LoVo (cell line): ENCODE measurements at places on chromosomes 5 and 9.

GRCh38 chr9:82367016-82367415, 378.4 kb downstream of the SPATA31D1 start:
- no peak for DNase-seq

DNA sequence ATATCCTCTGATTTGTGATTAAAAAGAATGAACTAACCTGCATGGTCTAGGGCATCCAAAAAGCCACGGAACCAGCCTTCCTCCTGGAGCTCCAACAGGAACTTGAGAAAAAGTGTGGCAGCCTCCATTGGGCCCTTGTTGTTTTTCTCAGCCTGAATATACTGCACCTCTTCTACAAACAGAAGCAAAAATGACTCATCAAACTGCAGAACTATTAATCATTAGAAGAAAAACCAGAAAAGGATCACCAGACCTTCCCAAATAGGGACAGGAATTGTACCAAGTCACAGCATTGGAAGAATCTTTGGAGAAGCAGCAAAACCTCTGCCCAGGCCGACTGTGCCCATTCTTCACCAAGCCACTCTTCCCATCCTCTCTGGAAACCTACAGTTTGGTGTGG, 25.2 kb downstream of the RIGI start:
- DNase-seq, result no peak

- no peak for DNase-seq
Measured at GRCh38 chr9:133619791-133620190, 10.6 kb upstream of the FAM163B start.

GRCh38 chr5:1090538-1090937, 21.3 kb downstream of the SLC12A7 start:
- DNase-seq, result no peak

DNA sequence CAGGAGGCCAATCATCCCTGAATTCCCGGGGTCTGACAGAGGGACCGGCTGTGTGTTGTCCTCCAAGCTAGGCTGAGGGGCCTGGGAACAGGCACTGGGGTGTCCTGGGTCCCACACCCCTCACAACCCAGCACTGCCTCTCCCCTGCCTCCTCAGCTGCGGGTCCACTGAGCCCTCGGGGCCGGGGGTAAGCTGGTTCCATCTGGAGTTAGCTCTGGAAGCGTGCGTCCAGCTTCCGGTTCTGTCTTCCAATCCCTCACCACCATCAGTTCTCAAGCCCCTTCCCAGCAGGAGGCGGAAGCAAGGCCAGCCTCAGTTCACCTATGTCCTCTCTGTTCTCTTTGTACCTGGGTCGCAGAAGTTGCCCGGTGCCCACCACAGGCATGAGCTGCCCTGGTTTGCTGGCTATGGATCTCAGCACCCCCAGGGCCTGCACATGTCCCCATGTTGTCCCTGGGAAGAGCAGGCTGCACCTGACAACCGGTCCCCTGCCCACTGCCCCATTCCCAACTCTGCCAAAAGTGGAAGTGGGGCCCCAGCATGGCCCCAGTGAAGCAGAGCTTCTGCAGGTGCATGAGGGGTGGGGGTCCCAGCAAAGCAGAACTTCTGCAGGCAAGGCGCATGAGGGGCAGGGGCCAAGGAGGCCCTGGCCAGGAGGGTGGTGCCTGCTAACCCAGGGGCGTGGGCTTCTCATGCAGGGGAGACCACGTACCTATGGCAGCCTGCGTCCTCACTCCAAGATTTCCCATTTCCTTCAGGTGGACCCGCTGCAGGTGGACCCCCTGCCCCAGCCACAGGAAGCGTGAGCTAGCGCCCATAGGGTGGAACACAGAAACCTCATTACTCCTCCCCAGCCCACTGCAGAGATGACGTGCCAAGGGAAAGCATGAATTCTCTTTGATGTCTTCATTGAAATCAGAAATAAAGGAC, 111.9 kb downstream of the ZNF354C start:
- no peak for DNase-seq

- DNase-seq, result no peak
Measured at GRCh38 chr5:58927181-58927580, 344.3 kb downstream of the RAB3C start.

GRCh38 chr5:63247651-63248050, 669.0 kb downstream of the LRRC70 start:
- no peak for DNase-seq

DNA sequence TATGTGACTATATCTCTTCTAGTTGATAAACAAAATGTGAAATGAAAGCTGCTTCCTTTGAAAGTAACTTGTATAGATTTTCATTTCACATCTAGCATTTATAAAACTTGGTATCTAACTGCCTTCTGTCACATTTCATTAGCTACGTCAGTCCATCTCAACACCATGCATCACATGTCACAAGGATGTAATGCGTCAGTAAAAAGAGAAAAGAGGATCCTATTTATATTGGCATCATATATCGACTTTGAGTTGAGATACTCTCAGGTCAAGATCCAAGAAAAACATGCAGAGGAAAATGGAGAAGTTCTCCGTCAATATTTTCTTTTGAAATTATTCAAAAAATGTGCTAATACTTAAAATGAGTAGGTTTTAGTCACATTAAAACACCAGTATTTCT, 1211.2 kb downstream of the EFNA5 start:
- no peak for DNase-seq

DNA sequence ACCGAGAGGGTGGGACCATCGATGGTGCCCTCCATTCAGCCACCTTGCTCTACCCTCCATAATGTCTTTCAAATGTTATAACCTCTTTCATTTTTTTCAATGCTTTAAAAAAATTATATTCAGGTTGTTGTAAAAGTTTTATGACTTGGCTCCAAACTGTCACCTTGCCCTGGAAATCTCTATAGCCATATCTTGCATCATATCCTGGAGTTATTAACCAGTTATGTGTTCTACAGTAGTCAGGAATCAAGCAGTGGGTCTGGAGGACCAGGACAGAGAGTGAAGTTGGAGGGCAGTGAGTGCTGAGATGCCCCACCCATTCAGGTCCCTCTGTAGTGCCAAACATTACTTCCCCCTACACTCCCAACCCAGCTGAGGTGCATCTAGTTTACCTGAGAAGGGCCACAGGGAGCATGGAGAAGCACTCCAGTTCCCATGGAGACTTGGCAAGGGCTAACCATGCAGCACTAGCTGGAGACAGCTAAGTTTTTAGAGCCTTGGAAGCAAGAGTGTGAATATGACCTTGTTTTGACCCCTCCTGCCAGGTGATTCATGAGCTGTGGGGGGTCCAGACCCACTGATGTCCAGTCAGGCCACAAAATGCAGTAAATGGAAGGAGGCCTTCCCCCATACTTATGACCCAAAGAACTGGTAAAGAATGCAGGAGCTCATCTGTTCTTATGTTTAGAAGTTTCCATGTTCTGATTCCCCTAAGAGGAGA, 5.5 kb downstream of the IFNA8 start:
- DNase-seq, result peak; percentile 15

- DNase-seq, result no peak
Measured at GRCh38 chr5:128965011-128965637, at the start of gene SLC27A6. SLC27A6 (plus strand) TSS chr5:128965488; CDS start chr5:128966138, 650 bp downstream.

- DNase-seq, result no peak
Measured at GRCh38 chr5:112238473-112238872, 180.6 kb downstream of the EPB41L4A start.

DNA sequence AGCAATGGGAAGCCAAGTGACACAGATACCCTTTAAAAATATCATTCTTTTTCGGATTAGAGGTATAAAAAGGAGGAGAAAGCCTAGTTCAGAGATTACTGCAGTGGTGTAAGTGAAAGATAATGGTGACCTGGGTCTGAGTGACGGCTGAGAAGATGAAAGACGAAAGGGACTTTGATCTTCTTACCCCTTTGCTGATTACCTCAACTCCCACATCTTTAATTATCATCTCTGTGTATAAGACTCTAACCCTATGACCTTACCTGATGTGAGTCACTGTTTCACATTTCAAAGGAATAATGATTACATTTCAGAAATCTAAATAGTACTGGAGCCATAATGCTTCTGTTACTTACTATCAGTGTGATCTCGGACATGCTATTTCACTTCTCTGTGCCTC, 21.4 kb upstream of the CCNO start:
- DNase-seq, result no peak

DNA sequence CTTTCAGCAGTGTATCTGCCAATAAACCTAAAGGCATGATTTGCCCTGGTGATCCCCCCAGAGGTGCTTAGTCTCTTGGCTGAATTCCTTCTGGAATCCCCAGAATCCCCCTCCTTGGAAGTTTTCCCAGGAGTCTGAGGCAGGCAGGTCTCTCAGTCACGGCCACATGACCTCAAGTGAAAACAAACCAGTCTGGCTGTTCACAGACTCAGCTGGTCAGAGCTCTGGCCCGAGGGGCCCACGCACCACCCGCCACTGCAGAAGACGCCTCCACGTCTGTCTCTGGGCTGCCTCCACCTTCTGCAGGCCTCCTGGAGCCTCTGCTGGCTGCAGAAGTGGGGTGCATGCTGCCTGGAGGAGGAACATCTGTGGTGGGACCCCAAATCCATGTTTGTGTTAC, 52.5 kb downstream of the HRH2 start:
- no peak for DNase-seq

DNA sequence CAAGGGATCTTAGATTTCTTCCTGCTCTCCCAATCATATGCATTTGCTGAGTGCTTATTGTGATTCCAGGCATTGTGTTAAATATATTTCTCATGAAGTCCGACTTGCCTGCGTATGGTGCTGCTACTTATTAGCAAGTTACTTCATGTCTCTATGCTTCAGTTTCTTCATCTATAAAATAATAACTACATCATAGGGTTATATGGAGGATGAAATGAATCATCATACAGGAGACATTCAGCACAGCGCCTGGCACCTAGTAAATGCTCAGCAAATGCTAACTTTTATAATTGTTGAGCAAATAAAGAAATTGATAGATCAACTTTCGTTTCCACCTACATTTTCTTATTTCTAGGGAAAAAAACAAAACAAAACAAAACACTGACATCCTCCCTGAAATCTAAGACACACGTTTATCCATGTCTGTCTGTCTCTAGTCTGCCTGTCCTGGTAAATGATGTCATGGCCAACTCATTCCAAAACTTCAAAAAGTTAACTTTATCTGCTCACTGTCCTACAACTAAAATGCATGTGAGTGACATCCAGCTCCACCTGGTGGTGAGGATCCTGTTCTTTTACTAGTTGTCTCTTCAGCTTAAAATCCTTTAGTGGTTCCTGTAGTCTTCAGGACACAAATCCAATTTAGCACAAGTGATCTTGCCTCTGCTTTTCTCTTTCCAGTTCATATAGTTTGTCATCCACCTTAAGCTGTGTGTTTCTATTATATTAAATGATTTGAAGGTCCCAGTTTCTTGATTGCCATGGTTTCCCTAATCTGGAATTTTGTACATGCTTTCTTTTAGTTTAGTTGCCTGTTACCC, 27.7 kb downstream of the PPP3R2 start:
- no peak for DNase-seq

GRCh38 chr5:168667301-168667840, 88.2 kb upstream of the PANK3 start:
- no peak for DNase-seq

GRCh38 chr5:43687275-43687674, 84.3 kb downstream of the NNT start:
- no peak for DNase-seq

DNA sequence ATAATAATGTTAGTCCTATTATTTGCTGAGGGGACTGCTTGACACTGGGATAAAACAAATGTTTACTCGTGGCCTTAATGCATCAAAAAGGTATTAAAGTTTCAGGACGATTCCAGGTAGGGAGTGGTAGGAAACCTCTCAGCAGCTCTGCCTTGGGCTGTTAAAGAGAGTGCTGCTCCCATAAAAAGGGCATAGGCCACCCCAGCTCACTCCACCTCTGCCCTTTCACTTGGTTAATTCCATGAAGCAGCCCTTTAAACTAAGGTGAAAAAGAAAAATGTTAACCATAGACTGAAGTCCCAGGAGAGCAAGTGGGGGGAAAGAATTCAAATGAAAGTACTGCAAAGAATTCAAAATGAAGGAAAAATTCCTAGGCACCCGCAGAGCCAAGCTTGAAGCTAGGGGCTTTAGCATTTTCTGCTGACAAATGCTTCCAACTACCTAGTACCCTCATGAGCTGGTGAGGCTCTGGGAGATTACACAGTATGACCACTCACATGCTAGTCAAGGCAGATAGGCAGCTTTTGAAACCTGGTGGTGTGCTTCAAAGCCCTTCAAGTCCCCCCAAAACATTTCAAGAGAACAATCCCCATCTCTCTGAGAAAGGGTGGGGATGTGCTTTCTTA, 8.5 kb downstream of the KLF9 start:
- no peak for DNase-seq

DNA sequence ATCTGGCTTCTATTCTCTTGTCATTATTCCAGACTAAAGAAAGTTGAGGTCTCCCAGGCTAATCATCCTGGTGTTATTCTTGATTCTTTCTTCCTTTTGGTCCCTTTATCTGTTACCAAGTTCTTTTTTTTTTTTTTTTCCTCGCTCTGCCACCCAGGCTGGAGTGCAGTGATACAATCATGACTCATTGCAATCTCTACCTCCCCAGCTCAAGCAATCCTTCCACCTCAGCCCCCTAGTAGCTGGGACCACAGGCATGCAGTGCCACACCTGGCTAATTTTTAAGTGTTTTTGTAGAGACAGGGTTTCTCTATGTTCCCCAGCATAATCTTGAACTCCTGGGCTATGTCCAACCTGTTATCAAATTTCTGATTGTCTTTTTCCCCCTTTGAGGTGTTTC, 126.6 kb upstream of the DHFR start:
- no peak for DNase-seq

GRCh38 chr9:2093920-2094597, 78.9 kb downstream of the SMARCA2 start:
- no peak for DNase-seq

DNA sequence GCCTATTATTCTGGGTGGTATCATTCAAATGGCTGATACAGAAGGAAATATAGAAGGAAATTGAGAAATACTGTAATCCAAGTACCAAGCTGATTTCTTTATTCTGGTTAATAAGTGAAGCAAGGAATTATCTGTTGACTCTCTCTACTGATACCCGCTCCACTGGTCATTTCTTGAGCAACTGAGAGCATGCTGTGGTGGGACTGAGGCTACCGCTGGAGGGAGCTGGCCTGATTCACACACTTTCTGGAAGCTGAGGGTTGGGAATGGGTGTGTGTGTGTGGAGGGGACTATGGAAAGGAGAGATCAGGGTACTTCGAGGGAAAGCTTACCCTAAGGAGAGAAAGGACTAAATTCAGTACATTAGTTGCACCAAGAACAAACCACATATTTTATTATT, 104.1 kb downstream of the UGCG start:
- no peak for DNase-seq

- DNase-seq, result no peak
Measured at GRCh38 chr9:134395737-134396257, 69.5 kb downstream of the RXRA start.

- no peak for DNase-seq
Measured at GRCh38 chr5:38455796-38456330, 100.6 kb downstream of the LIFR start.

DNA sequence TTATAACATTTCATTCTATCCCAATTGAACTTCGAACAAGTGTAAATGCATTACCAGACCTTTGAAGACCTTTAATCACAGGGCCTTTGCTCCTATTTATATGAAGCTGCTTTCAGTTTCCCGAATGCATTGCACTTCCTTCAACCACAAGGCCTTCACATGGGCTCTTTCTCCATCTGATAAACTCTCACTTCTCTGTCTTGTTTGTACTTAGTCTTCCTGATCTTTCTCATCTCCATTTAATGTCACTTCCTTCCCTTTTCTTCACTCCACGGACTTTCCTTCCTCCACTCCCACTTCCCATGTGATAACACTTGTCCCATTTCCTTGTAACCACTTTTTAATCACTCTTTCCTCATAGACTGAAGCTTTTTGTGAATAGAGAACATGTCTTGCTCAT, 74.3 kb upstream of the TNC start:
- no peak for DNase-seq
